ENCODE measurements at places on chromosomes 7 and 10. TPM values are rescaled to one million over a fixed set of nuclear protein-coding genes. Genes with fewer than 3 reads are reported as not detected.

Gene C7orf57
- total RNA-seq: 0.57 TPM

Gene SPDYE11
- total RNA-seq: not detected

Gene NODAL
- total RNA-seq: 19.2 TPM

DNA sequence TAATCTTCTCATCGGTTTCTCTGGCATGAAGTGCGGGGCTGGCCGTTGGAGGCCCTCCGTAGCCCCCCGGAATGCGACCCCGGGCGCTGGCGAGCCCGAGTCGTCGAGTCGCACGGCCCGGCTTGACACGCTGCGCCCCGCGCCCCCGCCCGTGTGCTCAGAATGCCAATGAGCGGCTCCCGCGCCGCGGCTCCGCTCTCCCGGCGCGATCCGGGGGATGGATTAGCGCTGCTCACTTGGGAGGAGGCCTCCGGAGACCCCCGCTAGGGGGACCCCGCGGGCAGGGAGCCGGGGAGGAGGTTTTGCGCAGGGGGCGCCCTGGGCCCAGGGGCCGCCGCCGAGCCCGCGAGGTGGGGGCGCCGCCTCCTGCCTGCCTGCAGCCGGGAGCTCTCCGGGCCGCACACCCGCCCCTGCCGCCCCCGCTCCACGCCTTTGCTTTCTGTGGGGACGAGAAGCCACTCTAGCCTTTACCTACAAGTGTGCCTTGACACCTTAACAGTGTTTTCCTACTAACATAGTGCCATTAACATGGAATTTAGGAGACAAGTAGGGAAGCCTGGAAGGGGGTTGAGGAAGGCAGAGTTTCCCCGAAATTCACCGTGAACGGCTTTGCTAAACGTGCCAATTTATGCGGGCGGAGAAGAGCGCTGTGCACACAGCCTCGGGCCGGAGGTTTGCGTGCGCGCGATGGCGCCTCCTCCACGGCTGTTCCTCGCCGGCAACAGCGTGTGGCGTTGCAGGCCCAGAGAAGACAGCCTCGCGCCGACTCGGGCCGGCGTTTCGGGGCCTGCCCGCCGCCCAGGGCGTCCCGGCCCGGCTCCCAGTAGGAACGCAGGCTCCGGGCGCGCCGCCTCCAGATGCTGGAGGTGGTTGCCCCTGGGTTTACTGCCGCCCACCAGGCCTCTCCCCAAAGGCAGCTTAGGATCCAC lies 7.1 kb downstream of the SHH start:
- peak; percentile 95 for DNase-seq

DNA sequence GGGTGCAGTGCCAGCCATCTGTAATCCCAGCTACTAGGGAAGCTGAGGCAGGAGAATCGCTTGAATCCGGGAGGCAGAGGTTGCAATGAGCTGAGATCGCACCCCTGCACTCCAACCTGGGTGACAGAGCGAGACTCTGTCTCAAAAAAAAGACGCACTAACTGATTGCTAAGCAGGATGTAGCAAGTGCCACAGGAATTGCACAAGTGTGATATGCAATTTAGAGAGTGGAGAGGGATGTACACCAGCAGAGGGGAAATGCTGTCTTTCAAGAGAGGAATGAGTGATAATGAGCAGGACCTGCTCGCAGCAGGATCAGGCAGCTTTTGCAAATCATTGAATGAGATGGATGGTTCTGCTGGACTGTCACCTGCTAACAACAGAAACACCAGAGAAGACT lies 13.3 kb upstream of the SLC16A12 start:
- DNase-seq: no peak

- peak; percentile 68 for DNase-seq
Observed at GRCh38 chr10:43042503-43043341, 34.1 kb upstream of the RET start.

GRCh38 chr7:82375713-82376112 lies 67.9 kb downstream of the CACNA2D1 start:
- DNase-seq: no peak

DNA sequence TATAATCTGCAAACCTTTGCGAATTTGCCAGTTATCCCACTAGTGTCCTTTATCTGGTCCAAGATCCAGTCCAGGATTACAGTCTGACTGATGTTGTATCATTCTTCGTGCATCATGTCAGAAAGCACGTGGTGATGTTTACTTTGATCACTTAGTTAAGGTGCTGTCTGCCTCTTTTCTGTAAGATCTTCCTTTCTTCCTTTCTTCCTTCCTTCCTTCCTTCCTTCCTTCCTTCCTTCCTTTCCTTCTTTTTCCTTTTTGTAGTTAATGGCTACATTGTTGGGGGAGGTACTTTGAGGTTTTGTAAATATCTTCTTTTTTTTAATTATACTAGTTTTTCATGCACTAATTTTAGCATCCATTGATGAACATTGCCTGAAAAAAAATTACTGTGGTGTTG lies 80.3 kb downstream of the LCOR start:
- no peak for DNase-seq

- DNase-seq: no peak
Observed at GRCh38 chr7:116478834-116479233, 20.7 kb upstream of the CAV2 start.

DNA sequence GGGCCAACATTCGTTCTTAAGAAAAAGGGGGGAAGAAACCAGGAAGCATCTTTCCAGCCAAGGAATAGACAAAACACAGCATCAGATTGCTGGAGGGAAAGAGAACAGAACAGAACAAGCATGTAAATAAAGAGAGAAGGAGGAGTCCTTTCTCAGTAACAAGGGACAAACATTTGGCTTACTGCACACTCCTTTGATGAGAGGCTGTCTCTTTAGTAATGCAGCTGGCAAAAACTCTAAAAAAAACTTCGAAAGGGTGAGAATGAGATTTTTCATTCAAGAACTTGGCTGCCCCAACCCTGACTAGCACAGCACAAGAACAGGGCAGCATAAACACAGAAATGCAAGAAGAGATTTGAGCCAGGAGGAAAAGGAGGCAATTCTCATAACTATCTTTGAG lies 38.9 kb upstream of the IL6 start:
- no peak for DNase-seq

GRCh38 chr7:134062460-134062859 lies 64.7 kb upstream of the LRGUK start:
- DNase-seq: no peak

- DNase-seq: no peak
Observed at GRCh38 chr7:90896458-90896857, 300.3 kb downstream of the CDK14 start.

DNA sequence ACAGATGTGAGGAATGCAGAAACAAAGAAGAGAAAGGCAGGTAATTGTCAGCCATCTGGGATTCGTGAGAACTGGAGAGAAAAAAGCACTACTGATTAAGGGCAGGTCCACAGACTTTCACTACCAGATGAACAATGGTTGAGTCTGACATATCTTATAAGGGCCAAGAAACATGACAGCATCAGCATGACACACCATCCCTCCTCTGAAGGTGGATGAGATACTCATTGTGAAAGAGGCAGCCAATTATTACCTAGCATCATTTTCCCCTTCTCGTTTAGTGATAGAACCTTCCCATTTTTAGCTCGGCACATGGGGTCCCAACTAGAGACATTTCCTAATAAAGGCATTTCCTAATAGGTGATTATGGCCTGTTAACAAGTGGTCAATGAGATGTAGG lies 19.2 kb upstream of the MET start:
- DNase-seq: no peak

- DNase-seq: no peak
Observed at GRCh38 chr10:91460681-91461080, 50.5 kb downstream of the HECTD2 start.

GRCh38 chr10:97936126-97936525 lies 86.5 kb downstream of the GOLGA7B start:
- DNase-seq: no peak

GRCh38 chr10:1673568-1674345 lies 63.6 kb downstream of the ADARB2 start:
- DNase-seq: no peak

- DNase-seq: no peak
Observed at GRCh38 chr7:80044796-80045195, 89.8 kb upstream of the GNAI1 start.

All from endodermal cell (in vitro differentiated cells).